ENCODE measurements at places on chromosomes 6 and 20.

- DNase-seq, result no peak
Measured at GRCh38 chr6:127515234-127515793, 3.8 kb downstream of the MTCL3 start.

DNA sequence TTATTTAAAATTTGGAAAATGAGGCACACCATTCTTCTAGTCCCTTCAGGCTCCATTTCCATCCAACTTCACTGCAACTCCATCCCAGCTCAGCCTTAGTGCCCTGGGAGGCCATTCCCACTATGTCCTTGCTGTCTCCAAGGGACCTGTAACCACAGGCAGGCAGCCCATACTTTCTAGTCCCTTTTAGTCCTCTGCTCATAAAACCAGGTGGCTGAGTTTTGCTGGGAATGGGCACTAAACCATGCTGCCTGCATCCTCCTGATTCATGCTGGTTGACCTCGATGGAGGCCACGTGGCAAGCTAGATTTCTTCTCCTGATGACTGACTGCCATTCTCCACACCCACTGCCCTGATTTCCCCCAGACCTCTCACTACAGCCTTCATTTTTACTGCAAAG lies 27.5 kb upstream of the MYMX start:
- no peak for DNase-seq

DNA sequence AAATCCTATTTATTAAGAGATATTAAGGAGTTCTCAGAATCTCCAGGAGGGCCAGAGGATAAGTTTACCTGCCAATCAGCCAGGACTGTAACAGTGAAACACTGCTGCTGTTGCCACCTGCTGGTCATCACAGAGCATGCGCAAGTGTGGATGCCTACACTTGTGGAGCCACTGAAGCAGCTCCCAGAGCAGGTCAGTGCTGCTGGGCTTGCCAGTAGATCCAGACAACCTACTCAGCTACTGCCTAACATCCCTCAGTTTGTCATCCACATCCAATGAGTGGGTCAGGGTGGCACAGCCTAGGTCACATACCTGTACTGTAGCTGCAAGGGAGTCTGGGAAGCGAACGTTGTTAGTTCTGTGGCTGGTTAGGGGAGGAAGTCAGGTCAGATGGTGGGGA lies 18.3 kb upstream of the NHSL1 start:
- no peak for DNase-seq

GRCh38 chr20:31823360-31824124 lies 4.4 kb downstream of the MYLK2 start:
- no peak for DNase-seq

DNA sequence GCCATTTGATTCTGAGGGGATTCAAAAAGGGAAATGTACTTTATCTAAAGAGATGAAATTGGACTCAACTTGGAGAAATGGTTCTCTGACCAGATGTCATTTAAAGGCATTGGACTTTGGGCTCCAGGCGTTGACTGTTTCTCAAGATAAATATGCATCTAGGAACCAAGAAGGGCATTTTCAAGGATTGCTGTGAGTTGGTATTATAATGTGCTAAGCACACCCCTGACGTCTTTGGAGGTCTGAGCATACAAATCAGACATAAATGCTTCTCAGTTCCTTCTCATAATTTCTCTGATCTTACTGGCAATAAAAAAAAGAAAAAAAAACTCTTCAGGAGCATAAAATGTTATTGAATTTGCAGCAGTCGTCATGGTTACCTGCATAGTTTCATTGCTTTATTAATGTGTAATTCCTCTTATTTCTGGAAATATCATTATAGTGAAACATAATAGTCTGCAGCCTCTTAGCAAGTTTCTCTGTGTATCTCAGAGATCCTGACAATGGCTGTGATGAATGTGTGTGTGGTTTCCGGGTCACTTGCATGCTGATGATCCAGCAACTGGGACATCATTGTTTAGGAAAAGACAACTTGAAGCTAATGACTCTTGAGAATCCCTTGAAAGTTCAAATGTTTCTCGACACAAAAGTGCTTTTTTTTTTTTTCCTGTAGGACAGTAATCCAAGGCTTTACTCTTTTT lies 136.0 kb downstream of the AIG1 start:
- DNase-seq, result no peak

GRCh38 chr20:25439328-25439727 lies 31.9 kb downstream of the GINS1 start:
- DNase-seq, result no peak

- DNase-seq, result no peak
Measured at GRCh38 chr6:33961691-33962090, 157.9 kb upstream of the MLN start.

DNA sequence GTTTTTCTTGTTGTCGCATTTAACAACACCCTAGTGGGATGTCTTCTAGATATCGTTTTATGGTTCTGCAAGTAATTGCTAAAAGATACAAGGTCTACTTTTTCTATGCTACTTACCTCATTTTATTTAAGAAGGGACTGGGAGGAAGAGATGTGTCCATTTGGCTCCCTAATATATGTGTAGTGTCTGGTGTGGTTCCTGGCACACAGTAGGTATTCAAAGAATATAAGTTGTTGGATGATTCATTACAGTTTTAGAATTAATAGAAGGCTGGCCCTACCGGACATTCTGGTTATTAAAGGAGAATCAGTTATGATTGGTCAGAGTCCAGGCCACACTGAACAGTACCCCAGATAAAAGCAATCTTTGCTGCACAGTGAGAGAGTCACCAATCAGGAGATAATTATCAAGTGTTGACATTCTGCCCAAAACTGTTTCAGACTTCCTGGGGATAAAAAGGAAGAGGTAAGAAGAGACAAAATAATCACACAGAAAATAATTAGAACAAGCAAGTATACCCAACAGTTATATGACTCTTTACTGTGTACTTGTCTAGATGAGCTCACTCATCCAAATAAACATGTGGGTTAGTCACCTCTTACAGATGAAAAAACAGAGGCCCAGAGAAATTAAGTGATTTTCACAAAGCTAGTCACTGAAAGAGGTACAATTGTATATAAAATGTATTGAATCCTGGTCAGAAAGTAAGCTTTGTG lies 7.0 kb downstream of the TMEM244 start:
- no peak for DNase-seq

GRCh38 chr6:90222008-90222407 lies 74.6 kb downstream of the BACH2 start:
- DNase-seq, result no peak

GRCh38 chr20:43492101-43492500 lies 15.4 kb upstream of the L3MBTL1 start:
- no peak for DNase-seq

GRCh38 chr20:33431797-33432381 lies 11.7 kb downstream of the SNTA1 start:
- DNase-seq, result no peak
